ENCODE measurements at places on chromosomes 16 and 17.

GRCh38 chr16:77387815-77388209 lies 47.0 kb downstream of the ADAMTS18 start:
- DNase-seq, result no peak

DNA sequence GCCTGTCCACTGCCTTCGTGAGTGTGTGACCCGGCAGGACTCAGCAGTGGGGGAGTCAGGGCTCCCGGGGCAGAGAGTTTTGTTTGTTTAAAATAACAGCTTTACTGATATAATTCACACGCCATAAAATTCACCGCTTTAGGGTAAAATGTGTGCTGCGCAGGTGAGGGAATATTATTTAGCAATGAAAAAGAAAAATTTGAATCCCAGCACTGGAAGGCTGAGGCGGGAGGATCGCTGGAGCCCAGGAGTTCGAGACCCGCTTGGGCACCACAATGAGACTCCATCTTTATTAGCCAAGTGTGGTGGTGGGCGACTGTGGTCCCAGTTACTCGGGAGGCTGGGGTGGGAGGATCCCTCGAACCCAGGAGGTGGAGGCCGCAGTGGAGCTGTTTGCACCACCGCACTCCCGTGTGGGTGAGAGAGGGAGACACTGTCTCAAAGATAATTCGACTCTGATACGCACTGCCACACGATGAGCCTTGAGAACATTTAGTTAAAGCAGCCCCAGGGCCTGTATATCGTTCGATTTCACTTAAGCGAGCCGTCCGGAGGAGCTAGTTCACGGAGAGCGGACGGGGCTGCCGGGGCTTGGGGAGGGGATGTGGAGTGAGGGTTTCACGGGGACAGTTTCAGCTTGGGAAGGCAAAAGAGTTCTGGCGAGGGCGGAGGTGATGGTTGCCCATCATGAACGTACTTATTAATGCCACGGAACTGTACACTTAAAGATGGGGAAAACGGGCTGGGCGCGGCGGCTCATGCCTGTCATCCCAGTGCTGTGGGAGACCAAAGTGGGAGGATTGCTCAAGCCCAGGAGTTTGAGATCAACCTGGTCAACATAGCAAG lies 10.2 kb downstream of the TELO2 start:
- no peak for DNase-seq

DNA sequence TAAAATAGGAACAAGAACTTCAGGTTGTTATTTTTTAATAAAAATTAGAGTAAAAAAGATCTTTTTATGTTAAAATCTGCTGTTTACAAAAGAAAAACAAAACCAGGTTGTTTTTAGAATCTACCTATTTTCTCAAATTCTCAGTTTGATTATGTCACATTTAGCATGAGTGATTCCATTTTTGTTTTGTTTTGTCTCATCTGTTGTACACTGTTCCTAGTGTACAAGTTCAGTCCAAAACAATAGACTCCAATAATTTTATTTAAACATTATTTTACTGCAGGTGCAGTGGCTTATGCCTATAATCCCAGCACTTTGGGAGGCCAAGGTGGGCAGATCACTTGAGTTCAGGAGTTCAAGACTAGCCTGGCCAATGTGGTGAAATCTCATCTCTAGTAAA lies 2142.7 kb downstream of the TP53TG3F start:
- DNase-seq, result no peak

- DNase-seq, result peak; percentile 95
Measured at GRCh38 chr16:88473666-88474534, 20.8 kb downstream of the ZFPM1 start.

- DNase-seq, result no peak
Measured at GRCh38 chr16:27312580-27313421, 973 bp upstream of the IL4R start.

Measured in hepatic stellate cell (primary cell).